ENCODE measurements at places on chromosomes 12 and 14.
A peak's percentile ranks its signal among the peaks of the same experiment; 100 is the strongest.

- DNase-seq, result no peak
These were observed 4.6 kb downstream of the AGAP2 start for GRCh38 chr12:57733928-57734327.

DNA sequence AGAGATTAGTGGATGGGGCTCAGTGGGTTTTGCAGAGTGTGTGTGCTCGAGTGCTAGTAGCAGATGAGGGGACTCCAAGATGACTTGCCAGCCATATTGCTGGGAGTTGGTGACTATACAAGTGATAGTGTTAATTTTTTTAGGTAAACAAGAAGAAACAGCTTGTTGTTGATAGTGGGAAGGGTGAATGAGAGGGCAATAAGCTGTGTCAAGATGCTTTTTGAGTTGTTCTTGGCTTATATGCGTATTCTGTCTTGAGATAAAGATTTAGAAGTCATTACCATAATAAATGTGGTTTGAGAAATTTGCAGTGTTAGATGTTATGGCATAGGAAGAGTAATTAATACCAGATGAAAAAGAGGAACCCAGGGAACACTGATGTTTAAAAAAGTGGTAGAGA is 75.3 kb downstream of the RCOR1 start:
- no peak for DNase-seq

- no peak for DNase-seq
These were observed 187.0 kb upstream of the RASSF8 start for GRCh38 chr12:25771476-25771875.

DNA sequence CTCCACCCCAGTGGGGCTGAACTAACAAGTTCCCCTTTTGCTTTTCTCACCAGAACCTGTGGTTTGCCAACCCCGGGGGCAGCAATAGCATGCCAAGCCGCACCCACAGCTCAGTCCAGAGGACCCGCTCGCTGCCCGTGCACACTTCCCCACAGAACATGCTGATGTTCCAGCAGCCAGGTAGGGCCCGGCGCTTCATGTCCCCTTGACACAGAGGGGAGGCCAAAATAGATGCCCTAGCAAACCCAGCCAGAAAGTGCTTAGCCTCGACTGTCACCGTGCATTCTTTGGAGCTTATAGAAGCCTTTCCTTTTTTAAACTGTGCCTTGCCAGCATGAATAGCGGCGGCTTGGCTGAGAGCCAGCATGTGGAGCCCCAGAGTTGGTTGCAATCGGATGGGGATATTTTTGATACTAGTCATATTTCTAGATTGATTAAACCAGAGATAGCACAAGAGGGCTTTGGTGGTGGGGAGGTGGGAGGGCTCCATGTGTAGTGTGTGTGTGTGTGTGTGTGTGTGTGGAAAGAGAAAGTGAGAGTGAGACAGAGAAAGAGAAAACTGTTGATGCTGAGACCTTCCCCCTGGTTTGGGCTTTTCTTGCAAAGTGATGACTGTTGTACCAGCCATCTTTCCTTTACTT is 126.1 kb downstream of the GCH1 start:
- DNase-seq, result peak; percentile 20

- no peak for DNase-seq
These were observed 66.1 kb downstream of the PDZRN4 start for GRCh38 chr12:41254004-41254914.

- no peak for DNase-seq
These were observed 58.7 kb downstream of the LRRC74A start for GRCh38 chr14:76884853-76885276.

DNA sequence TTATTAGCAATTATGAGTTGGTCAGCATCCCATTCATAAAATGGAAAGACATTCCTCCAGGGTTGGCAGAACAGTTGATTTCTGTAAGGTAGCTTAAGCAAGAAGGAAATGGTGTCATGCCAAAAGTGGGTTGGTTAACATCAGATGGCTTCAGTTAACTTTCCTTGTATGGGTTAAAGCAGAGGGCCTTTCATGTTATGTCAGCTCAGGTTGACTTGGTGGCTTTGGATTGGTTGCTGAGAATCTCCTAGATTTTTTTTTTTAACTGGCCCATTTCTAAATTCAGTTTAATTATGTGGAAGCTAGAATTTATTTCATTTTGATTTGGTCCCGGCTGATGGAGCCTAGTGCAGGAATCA is 87.8 kb downstream of the BBS10 start:
- no peak for DNase-seq

DNA sequence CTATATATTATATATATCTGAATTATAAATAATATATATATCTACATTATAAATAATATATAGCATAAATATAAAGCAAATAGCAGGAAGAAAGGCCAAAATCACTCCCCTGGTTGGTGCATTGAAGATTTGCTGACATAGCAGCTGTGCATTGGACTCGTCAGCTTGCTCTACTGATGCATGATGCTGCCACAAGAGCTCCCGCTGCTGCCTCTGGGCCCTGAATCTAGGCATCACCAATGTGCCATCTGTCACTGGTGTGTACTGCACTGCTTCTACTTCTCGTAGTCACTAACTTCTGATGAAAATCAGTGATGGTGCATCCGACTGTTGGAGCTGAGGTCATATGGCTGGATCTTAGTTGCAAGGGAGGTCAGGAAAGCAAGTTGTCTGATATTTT is 205.0 kb downstream of the ADAMTS20 start:
- DNase-seq, result no peak

DNA sequence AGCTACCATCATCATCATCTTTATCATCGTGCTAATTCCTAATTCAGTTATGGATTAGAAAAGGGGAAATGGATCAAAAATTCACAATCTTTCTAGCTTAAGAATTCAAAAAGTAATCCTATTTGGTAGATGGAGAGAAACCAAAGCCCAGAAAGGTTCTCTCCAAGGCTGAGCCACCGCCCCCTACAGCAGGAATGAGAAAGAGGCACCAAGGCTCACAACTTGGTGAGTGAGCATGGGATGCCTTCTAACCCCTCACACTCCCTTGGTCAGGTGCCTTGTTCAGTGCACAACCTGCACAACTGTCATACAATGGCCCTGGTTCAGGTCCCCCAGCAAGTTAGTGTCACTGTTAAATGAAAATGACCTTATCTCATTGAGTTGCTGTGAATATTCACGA is 171.5 kb downstream of the ANO2 start:
- no peak for DNase-seq

GRCh38 chr12:93341409-93342049 is 36.2 kb upstream of the NUDT4 start:
- no peak for DNase-seq

DNA sequence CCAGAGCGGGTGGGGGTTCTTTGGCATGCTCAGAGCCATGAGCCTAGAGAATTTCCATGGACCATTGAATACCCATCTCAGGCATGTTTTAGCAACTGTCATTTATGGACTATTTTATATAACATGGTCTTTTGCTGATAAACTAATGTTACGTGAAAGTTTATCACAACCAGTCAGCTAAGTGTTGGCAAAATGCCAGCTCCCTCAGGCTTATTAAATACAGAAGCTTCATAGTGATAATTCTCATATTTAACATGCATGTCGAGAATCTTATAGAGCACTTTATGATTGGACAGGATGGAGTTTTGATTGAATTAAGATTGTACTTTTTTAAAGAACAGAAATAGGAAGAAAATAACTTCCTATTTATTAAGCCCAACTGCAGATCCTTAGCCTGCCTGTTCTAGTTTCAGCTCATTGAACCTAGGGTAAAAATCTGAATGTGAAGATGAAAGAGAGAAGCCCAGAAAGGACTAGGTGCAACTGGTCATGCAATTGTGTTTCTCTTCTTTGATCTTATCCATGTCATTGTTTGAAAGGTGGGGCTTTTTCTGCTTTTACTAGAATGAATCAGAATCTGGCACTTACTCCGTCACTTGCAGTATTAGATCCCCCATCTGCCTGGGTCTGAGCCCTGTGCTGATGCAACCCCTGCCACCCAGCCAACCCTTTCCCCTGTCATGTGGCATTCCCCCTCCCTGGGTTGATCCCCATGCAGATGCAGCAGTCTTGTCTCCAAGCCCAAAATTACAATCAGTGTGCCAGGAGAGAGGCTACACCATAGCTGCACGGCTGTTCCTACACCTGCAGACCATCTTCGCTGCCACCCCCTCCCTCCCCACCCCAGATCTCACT is 134.6 kb upstream of the EVL start:
- DNase-seq, result no peak

GRCh38 chr12:31528095-31528494 is 62.8 kb downstream of the DENND5B start:
- DNase-seq, result no peak

- no peak for DNase-seq
These were observed 564 bp upstream of the THTPA start for GRCh38 chr14:23555533-23555881.

GRCh38 chr12:119780786-119781434 is 96.2 kb downstream of the CIT start:
- no peak for DNase-seq

DNA sequence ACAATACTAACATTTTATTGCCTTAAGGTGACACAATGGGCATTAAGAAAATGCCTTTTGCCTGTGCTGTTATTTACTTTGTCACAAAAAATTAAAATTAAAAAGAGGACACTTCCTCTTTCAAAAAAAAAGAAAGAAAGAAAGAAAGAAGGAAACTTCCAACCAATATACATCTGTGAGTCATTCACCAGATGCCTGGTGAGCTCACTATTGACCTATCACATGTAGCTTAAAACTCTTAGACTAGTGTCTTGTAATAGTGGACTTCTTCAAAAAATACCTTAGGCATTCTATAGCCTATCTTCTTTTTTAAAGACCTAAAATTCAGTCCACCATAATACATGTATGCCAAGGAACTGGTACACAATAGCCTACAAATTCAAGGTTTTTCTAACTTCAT is 4.9 kb upstream of the SOX5 start:
- no peak for DNase-seq

DNA sequence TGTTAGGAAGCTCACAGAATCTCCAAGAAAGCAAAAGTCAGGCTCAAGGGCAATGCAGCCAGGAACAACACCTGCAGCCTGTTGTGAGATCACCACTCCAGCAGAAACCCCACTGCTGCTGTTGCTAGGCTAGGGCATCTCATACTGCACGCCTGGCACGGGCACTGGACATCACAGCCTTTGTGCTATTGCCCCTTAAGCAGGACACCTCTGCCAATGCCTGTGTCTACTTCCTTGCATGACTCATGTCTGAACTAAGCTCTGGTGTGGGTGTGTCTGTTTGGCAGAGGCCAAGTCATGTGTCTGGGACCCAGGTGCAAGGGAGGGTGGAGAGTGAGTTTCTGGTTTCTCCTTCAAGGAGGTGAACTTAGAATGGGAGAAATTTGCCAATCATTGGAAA is 10.0 kb upstream of the DDX47 start:
- DNase-seq, result no peak

DNA sequence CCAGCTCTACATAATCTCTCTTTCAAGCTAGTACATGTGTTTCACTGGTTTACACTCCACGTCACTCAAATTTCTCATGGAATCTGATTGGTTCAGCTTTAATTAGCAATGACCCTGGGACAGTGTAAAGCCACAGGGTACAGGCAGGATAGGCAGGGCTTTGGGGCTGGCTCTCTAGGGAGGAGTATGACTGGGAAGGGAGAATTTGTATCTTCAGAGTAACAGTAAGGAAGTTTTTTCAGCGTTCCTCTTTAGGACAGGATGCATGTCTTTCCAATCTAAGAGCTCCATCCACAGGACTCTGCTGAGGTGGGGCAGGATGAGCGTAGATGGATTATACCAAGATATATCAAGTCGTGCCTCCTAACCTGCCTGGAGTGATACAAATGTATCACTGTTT is 112.0 kb upstream of the CLEC14A start:
- no peak for DNase-seq

- no peak for DNase-seq
These were observed 215.4 kb upstream of the RTL1 start for GRCh38 chr14:101118746-101119591.

DNA sequence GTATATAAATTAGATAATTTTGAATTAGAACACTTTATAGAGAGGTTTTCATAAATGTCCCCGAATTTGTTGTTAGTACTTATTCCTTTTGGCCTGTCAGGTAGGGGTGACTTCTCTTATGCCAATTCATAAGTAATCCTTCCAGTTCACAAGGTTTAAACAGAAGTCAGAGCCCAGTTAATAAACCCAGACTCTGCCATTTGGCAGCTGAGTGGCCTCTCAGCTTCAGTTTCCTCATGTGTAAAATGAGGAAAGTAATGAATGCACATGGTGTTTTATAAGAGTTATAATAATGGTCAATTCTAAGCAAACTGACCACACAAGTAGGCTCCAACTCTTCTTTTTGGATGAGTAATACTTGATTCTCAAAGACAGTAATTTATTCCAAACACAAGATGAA is 10.3 kb downstream of the MTERF2 start:
- DNase-seq, result no peak

DNA sequence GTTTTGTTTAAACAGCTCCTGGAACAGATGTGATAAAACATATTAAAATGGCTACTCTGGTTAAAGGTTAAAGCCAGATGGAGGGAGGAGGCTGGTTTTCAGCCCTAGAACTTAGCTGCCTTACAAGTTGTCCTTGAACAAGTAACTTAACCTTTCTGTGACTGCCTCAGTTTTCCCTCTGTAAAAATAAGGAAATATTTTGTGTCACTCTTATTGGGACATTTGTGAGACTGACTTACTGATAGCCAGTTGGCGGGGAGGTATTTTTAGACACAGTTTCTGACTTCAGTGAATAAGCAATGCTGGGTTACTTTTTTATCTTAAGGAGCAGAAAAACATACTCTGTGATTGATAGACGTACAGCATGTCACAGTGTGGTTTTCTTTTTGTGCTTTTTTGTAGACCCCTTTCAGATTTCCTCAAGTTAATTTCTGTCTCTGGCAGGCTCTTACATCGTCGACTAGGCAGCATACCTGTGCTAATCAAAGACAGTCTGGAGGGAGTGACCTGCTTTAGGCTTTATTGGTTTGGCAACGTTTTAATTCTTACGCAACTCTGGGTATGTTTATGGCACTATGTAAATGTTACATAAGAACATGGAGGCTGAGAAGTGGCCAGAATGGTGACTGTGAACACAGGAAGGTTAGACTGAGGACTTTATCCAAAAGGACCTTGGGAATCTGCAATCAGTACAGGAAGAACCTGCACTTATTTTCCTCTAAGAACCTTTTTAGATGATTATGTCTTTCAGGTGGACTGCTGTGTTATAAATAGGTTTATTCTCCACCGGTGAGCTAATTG is 3.3 kb downstream of the ACVR1B start:
- DNase-seq, result no peak

Measured in T-cell (primary cell).